Stimulated activated CD4-positive, alpha-beta T cell treated with anti-CD3 and anti-CD28 coated beads, Interleukin-1b, Interleukin-23, amount 100 ng/mL, for 4 hours (primary cell): ENCODE measurements at places on chromosomes 3 and 15.

- no peak for DNase-seq
Measured at GRCh38 chr3:2792432-2792831, 317.7 kb downstream of the IL5RA start.

GRCh38 chr3:187079090-187080022 is 59.9 kb downstream of the RPL39L start:
- DNase-seq, result no peak

GRCh38 chr3:161793194-161793930 is 296.8 kb downstream of the OTOL1 start:
- DNase-seq, result no peak

GRCh38 chr3:134313847-134314587 is 60.2 kb downstream of the AMOTL2 start:
- no peak for DNase-seq

DNA sequence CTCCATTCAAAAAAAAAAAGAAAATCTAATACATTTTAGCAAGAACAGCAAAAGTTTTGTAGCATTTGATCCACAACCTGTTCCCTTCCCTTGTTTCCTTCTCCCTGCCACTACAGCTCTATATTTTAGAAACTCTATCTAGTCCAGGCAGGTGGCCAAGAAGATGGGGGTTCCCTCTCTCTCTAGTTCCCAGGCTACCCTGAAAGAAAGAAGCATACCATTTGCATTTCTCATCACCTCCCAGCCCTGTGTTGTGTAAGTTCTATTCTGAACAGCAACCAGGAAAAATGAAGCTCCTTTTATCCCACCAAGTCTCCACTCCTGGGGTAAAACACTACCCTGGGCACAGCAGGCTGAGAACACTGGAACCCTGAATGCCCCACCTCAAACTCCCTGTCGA is 100.0 kb downstream of the PCCB start:
- no peak for DNase-seq

DNA sequence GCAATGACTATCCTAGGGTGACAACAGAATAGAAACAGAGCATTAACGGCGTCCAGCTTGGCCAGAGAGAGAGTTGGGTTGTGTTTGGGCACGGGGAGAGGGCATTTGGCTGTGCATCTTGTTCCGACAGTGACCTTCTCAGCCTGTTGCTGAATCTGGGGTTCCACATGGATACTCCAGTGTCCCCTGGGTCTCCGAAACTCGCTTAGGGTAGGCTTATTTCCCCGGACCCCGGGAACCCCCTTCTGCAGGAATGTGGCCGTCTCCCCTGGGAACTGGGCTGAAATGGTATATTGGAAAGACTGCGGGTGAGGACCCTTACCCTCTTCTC is 7.9 kb downstream of the SHOX2 start:
- no peak for DNase-seq

GRCh38 chr3:57112206-57112605 is 51.7 kb downstream of the SPATA12 start:
- DNase-seq, result no peak
